ENCODE measurements at places on chromosomes 7 and 10.
A peak's percentile ranks its signal among the peaks of the same experiment; 100 is the strongest.

DNA sequence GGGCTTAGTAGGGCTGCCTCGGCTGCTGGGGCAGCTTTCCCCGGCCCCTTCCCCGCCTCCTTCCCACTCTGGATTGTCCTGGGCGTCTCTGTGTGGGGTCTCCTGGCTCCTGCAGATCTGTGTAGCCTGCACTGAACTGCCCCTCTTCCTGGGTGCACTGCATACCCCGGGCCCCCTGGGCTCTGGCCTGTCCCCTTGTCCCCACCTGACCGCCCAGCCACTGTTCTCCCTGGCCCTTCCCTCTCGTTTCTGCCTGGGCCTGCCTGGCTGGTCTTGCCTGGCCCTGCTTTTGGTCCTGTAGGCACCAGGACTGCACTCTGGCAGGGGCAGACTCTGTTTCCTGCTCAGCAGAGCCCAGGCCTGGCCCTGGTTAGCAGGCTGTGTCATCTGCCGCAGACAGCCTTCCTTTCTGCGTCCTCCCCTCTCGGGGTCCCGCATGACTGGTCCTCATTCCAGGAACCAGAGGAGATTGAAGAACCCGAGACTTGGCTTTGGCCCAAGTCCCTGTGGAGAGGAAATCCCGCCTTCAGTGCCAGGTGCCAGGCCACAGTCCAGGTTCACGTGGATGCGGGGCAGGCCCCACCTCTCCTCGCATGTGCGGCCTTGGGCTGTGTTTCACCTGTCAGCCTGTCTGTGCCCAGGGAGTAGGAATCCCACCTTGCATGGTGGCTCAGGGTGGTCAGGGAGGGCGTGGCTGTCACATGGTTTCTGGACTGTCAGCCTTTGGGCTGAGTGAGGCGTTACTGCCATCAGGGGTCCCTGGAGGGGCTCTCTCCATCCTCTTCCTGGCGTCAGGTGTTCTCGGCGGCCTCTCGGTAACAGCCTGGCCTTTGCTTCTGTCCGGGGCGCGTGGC is 9.2 kb downstream of the INPP5A start:
- DNase-seq: peak; percentile 26

DNA sequence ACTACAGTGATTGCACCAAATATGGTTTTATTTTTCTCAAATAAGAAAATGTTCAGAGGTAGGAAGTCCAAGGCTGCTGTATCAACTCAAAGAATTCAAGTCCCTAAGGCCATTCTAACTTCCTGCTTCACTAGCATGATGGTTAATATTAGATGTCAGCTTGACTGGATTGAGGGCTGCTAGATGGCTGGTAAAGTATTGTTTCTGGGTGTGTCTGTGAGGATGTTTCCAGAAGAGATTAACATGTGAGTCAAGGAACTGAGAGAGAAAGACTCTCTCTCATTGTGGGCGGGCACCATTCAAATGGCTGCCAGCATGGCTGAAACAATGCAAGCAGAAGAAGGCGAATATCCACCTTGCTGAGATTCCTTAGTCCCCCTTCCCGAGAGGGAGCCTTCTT is 77.4 kb upstream of the NRBF2 start:
- DNase-seq: no peak

DNA sequence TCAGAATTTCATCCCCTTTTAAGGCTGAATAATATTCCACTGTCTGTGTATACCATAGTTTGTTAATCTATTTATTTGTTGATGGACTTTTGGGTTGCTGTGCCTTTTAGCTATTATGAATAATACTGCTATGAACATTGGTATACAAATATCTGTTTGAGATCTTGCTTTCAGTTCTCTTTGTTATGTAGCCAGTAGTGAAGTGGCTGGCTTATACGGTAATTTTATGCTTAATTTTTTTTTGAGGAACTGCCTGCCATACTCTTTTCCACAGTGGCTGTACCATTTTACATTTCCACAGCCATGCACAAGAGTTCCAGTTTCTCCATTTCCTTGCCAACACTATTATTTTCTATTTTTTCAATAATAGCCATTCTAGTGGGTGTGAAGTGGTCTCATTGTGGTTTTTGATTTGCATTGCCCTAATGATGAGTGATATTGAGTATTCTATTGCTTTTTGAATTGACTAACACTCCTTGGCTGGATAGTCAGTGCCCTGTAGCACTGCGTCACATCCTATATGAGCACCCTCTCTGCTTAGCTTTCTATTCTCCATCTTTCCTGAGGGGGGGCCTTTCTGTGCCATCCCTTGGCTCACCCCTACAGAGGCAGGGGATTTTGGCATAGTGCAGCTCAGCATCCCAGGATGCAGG is 29.4 kb upstream of the RAPGEF5 start:
- DNase-seq: no peak

DNA sequence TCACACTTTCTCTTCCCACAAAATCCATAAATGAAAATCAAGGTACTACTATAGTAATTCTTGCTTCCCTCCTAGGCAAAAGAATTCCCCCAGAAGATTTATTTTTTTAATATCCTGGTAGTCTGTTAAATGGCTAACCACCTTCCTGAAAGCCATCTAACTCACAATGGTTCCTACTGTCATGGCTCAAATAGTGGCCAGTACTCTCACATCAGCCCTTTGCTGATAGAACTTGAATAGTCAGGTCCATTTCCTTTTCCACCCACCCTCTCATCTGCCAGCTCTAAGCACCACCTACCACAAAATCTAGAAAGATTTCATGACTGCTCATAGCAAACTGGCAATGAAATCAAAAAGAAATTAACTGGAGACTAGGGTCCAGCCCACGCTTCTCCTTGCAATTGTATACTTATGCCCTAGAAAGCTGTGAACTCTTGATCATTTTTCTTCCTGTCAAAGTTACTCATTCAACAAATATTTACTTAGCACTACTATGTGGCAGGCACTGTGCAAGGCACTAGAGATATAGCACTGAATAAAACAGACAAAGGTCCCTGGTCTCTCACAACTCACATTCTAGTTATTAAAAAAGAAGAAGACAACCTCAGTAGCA is 60.4 kb downstream of the ARMH3 start:
- DNase-seq: no peak

- DNase-seq: no peak
Measured at GRCh38 chr7:84085147-84085546, 109.4 kb downstream of the SEMA3A start.

DNA sequence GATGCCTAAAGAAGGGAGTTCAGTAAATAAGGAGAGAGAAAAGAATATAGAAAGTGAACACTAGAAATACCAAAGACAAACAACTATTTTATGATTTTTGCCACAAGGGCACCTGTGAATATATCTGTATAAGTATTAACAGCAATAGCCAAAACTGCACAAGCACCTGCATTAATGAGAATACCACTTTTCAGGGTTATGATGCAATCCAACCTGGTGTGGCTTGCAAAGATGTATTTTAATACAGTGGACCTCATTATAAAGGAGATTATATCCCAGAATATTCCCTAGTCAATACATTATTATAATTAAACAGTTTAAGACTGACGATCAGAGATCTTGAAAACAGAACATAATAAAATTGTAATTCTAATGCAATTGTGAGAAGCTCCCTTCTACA is 4.0 kb downstream of the BRAF start:
- DNase-seq: no peak

DNA sequence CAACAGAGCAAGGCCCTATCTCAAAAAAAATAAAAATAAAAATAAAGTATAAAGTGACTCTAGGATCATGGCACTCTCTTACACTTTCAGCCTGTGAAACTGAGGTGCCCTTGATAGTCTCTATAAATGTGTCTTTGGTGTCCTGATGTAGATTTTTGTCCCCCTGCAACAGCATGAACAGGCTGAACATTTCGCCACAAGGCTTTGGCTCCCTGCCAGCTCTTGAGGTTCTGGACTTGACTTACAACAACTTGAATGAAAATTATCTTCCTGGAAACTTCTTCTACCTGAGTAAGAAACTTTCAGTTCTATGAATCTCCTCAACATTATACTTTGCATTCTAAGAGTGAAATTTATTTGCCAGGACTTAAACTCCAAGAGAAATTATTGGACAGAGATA is 48.1 kb upstream of the BMS1 start:
- no peak for DNase-seq

DNA sequence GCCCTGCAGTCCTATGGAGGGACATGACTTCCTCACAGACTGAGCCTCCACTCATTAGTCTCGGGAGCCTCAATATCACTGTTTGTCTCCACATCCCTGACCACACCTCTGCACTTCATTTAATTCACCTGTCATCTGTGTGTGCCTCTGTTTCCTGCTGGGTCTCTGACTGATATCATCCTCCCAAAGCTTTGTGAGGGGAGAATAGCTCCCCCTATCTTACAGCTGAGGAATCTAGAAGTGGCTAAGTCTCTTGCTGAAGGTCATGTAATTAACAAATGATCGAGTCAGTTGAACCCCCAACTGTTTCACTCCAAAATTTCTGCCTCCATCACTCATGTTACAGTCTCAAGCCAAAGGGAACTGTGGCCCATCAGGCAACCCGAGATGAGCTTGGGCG is 5.5 kb upstream of the CPXM2 start:
- DNase-seq: no peak

- no peak for DNase-seq
Measured at GRCh38 chr10:35422228-35422627, 85.9 kb downstream of the CCNY start.

- DNase-seq: peak; percentile 59
Measured at GRCh38 chr7:6360841-6361240, 86.9 kb downstream of the DAGLB start.

DNA sequence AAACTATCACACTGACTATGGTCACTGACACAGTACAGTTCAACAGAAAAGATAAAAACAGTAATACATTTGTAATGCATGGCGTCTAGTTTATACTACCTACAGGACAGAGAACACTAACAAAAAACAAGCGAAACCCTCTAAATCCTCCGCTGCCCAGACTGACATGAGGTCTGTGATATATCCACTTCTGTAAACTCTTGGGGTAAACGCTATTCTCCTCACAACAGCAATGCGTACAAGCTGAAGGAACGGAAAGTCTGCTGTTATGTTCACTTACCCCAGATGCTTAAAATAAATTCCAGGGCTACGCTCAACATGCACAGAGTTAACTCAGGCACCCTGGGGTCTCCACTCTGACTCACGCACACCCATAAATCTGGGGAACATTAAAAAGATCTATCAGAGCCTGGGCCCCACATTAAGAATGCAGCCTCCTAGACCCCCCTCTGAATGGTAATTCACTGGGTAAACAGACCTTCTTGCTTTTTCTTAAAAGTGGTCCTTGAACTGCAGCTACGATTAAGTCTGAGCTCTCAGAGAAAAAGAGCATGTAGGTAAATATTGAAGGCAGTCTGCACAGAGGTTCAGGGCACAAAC is 105.6 kb downstream of the CTBP2 start:
- no peak for DNase-seq

DNA sequence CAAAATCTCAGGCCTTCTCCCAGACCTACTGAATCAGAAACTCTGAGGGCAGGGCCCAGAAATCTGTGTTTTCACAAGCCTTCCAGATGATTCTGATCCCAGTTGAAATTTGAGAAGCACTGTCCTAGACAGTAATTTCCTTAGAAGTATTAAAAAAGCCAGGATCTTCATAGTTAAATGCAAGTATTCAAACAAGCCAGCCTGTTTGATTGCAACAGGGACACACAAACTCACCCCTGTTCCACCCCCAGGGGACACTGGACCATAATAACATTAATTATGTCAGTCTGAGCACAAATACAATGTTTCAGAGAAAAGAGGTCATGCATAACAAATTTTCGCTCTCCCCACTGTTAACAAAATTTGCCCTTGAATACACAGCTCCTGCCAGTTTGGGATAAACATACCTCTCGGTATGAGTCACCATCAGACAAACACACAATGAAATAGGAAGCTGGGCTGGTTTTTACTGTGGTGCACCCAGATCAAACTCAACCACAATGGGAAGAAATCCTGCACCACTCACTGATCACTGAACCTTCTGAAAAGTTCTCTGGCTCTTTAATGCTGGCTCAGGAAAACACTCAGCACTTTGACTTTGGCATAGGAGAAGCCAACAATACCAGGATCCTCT is 34.3 kb downstream of the ABLIM1 start:
- DNase-seq: no peak

DNA sequence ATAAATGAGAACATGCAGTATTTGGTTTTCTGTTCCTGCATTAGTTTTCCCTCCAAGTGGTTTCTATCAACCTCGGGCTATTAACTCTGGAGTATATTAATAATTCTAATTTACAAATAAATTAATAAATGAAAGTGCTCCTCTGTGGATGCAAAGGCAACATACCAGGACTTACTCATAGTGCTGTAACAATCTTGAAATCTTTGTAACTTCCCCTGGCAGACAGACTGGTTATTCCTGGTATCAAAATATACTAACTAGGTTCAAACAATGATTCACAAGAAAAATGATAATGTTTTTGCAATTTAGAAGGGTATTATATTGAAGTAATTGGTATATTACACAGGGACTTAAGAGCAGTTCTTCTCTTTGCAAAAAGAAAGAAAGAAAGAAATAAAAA is 177.2 kb downstream of the FANK1 start:
- DNase-seq: peak; percentile 32

- DNase-seq: no peak
Measured at GRCh38 chr7:24975644-24976260, 4.2 kb downstream of the OSBPL3 start.

DNA sequence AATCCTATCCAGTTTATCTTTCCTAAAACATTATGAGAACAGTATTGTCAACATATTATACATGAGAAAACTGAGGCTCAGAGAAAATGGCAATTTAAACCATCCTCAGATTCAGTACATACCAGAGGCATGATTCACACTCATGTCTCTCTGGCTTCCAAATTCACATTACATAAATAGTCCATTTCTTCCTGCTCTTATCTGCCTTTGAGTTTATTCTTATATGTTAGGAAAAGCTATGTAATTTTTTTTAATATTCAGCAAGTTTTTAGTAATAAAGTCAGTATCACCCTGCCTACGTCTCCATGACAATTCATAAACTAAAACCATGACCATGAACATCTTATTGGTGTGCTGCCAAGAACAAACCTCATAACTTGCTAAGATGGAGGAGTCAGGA is 1260.2 kb upstream of the SORCS1 start:
- DNase-seq: no peak

- DNase-seq: no peak
Measured at GRCh38 chr10:4688168-4688567, 137.8 kb upstream of the AKR1E2 start.

GRCh38 chr7:31432176-31432575 is 81.7 kb upstream of the ITPRID1 start:
- no peak for DNase-seq

GRCh38 chr10:114024876-114025610 is 18.6 kb upstream of the ADRB1 start:
- DNase-seq: peak; percentile 93

GRCh38 chr7:151243408-151244195 is 4.9 kb downstream of the SMARCD3 start:
- DNase-seq: no peak

DNA sequence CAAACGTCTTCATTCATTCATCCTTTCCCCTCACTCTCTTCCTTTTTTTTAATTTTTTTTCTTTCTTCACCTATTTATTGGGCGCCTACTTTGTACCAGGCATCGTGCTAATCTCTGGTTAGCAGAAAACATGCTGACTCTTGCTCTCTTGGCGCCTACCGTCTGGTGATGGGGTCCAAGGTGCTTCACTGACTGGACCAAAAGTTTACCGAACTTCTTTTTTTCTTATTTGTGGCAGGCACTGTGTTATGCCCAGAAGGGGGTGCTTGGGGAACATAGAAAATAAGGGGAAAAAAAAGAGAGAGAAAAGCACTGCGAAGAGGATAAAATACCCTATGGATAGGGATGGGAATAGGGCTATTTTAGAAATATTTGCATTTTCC is 505 bp upstream of the FAM204A start:
- no peak for DNase-seq

GRCh38 chr7:73612598-73613269 is 11.6 kb downstream of the MLXIPL start:
- DNase-seq: peak; percentile 35

- DNase-seq: no peak
Measured at GRCh38 chr10:11879387-11880094, 56.4 kb downstream of the PROSER2 start.

Data from suppressor macrophage treated with lipopolysaccharide for 4 hours (primary cell).